ENCODE measurements at places on chromosomes 5 and 9. TPM values are rescaled to one million over a fixed set of nuclear protein-coding genes. Genes with fewer than 3 reads are reported as not detected.

- H3K27ac ChIP-seq, result no peak overlapping the region
- H3K27me3 ChIP-seq, result no peaks in the 10 kb centered on the region
These were observed 649.2 kb downstream of the EFNA5 start for GRCh38 chr5:107021575-107021974.

DNA sequence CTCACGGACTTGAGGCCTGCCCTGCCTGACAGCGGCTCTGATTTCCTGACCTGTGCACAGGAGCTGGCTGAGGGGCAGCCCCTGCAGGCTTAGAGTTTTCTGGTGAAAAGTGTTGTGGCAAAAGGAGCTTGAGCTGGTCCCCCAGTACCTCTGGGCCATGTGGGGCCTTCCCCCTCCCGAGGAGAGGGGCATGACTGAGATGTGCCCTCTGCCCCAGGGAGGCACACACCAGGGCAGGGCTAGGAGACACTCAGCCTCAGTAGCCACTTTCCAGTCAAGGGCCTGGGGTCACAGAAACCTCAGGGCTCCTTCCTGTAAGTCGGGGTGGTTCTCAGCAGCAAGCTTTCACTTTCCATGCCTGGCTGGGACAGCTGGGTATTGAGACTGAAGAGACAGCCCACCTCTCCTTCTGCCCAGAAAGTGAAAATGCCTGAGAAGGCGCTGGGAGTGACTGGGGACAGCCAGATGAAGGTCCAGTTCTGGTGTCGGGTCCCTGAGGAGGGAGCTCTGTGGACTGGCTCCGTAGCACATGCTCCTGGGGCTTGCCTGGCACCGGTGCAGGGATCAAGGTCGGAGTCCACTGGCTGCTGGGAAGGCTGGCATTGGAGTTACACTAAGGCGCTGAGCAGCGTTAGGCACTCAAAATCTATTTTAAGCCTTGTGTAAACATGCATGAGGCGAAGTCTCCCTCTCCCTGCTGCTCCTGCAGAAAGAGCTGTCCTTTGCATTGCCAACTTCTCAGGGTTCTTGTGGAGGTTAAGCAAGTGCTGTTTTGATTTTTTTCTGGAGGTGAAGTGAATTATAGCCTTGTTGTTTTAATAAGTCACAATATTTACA, 394.9 kb downstream of the GADD45G start:
- H3K27me3 ChIP-seq, result no peaks in the 10 kb centered on the region
- peak overlapping the region; percentile 80 for H3K4me3 ChIP-seq
- H3K36me3 ChIP-seq, result no peaks in the 10 kb centered on the region

- no peaks in the 10 kb centered on the region for H3K27me3 ChIP-seq
- DNase-seq, result no peak
- H3K27ac ChIP-seq, result no peak overlapping the region
- no peaks in the 10 kb centered on the region for H3K36me3 ChIP-seq
- no peaks in the 10 kb centered on the region for H3K4me1 ChIP-seq
These were observed 493.2 kb upstream of the KLF4 start for GRCh38 chr9:107982745-107983144.

DNA sequence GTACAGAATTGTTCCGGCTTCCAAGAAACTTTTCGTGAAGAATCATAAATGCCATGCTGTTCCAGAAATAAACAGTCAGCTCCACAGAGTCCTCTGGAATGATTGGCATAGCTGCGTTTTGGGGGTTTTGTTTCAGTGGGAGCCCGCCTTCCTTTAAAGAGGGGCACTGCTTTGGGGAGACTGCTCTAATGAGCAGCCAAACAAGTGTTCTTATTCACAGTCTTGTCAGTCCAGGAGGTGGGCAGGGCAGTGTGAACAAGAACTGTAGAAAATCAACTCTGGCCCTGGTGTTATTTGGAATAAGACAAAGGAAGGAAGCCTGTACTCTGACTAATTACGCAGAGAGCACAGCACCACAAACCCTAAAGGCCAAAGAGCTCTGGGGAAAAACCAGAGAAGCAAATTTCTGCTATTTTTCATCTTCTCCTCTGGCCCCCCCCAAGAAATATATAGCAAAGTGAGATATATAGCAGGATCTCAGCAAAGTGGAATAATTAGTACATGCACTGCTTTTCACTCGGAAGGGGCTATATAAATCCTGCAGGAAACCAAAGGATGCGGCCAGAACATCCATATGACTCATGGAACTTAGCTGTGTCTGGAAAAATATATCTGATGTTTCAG, 92.9 kb downstream of the GLDC start:
- no peak overlapping the region for H3K27ac ChIP-seq
- H3K27me3 ChIP-seq, result peaks cover 7% of the 10 kb centered on the region
- no peaks in the 10 kb centered on the region for H3K4me1 ChIP-seq
- DNase-seq, result no peak
- H3K36me3 ChIP-seq, result no peaks in the 10 kb centered on the region

DNA sequence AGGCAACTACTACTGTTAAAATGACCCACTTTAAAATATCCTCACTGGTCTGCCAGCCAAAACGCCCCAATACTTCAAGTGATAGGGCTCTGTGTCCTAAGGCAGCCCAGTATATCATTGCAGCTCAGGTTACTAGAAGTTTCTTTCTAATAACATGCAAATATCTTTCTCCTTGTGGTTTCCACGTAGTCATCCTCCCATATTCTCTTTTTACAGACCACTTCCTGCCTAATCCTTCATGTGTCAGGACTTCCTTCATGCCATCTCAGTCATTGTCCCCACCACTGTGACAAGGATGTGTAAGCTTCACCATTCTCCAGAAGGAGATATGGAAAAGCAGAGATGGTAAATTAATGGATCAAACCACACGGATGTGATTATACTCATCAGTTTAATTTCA, 813.7 kb downstream of the MAT2B start:
- H3K27me3 ChIP-seq, result no peaks in the 10 kb centered on the region
- no peaks in the 10 kb centered on the region for H3K36me3 ChIP-seq
- DNase-seq, result no peak
- H3K4me3 ChIP-seq, result no peak overlapping the region

DNA sequence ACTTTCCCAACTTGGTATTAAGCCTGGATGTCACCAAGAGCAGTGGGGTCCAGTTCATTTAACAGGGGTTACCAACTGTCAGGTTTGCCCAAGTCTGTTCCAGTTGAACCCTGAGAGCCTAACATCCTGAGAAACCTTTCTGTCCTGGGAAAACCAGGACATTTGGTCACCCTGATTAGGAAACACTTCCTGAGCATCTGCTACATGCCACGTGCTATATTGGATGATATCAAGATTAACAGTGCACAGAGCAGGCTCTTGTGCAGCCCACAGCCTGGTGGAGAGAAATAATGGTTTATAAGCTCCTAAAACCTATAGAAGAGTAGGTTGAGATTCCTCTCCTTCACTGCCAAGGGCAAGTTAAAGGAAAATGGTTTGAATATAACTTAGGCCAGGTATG, 102.9 kb upstream of the RAD23B start:
- H3K27ac ChIP-seq, result no peak overlapping the region
- H3K4me3 ChIP-seq, result no peak overlapping the region
- H3K36me3 ChIP-seq, result peaks cover 8% of the 10 kb centered on the region
- no peak for DNase-seq

DNA sequence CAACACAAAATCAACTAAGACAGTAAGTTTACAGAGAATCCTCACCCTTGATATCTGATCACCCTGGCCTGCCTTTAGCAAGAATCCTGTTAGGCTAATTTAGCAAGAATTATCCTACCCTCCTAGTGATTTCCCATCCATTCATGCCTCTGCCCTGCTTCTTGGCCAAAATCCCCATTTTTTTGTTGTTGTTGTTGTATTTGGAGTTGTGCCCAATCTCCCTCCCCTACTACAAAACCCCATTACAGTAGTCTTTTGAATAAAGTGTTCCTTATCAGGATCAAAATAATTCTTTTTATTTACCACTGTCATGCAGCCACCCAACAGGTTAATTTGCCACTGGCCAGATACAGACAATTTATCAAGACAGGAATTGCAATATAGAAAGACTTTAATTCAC, 58.5 kb upstream of the CLINT1 start:
- no peak overlapping the region for H3K4me3 ChIP-seq
- H3K27ac ChIP-seq, result no peak overlapping the region
- no peak for DNase-seq

DNA sequence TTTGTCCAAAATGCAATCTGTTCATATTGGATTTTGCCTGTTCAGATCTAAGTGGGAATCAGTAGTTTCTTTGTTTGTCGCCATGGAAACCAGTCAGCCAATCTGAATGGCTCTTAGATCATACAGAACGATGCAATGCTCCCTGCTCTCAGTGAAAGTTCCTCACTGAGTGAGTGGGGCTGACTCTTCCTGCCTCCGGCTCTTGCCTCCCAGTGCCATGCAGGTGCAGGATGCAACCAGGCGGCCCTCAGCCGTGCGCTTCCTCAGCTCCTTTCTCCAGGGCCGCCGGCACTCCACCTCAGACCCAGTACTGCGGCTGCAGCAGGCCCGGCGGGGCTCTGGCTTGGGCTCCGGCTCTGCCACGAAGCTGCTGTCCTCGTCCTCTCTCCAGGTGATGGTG, at the start of gene PTPDC1:
PTPDC1 (plus strand) TSS at position 151 of the 400 bp plus-strand sequence; CDS start at position 218, 67 bp downstream.
- H3K4me3 ChIP-seq, result no peak within 1 kb of the TSS
- H3K36me3 ChIP-seq, result no peaks in the 10 kb centered on the region
- no peaks in the 10 kb centered on the region for H3K27me3 ChIP-seq
- no peak for DNase-seq

GRCh38 chr5:137453483-137454080, 45.5 kb downstream of the SPOCK1 start:
- DNase-seq, result no peak
- peaks cover 8% of the 10 kb centered on the region for H3K27me3 ChIP-seq
- no peak overlapping the region for H3K27ac ChIP-seq
- no peaks in the 10 kb centered on the region for H3K4me1 ChIP-seq
- H3K36me3 ChIP-seq, result no peaks in the 10 kb centered on the region
- no peak overlapping the region for H3K4me3 ChIP-seq

DNA sequence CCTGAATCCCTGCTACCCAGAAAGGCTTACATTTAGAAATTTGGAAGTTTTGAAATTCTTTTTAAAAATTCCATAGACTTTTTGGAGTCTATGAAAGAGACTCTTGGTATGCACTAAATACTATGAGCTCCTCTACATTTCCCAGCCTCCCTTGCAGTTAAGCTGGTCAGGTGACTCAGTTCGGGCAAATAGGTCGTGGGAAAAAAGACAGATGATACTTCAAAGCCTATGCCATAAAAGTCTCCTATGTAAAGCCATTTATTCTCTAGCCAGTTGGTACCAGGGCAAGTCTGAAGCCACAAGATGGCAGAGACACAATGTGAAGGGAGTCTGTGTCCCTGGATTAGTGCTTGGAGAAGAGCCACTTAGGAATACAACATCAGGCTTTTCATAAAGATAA, 101.8 kb downstream of the BOD1 start:
- H3K4me3 ChIP-seq, result no peak overlapping the region
- no peaks in the 10 kb centered on the region for H3K36me3 ChIP-seq
- no peaks in the 10 kb centered on the region for H3K4me1 ChIP-seq
- DNase-seq, result no peak

- peaks cover 34% of the 10 kb centered on the region for H3K27me3 ChIP-seq
- H3K4me3 ChIP-seq, result no peak overlapping the region
- no peak for DNase-seq
- peaks cover 5% of the 10 kb centered on the region for H3K4me1 ChIP-seq
- no peak overlapping the region for H3K27ac ChIP-seq
These were observed 21.2 kb upstream of the PANK3 start for GRCh38 chr5:168600409-168600808.

DNA sequence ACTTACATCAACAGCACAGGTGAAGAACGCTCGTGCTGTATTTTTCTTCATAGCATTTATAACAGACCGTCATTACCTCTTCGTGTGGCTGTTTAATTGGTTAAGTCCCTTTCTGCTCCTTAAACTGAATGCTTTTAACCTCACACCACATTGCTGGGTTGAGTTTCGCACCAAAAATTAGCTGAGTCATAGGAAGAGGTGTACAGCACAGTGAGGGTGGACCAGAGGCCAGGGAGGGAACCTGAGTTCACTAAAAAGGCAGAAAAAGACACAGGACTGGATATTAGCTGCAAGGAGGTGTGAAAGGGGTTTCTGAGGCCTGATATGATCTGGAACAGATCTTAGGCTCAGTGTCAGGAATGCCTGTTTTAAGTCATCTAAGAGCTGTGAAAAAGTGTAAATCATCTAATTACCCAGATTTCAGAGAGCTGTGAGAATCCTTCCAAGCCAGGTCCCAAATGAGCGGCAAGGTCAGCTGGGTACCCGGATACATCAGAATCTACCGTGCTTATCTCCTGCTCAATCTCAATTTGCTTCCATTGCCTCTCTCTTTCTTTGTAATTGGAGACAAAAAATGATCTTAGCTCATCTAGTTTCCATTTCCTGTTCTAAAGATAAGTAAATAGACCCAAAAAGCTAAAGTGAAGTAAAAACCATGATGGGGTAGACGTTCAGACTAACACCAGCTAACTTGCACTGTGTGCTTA, 7.1 kb upstream of the CFAP90 start:
- H3K4me1 ChIP-seq, result peaks cover 19% of the 10 kb centered on the region
- no peak overlapping the region for H3K27ac ChIP-seq
- H3K36me3 ChIP-seq, result no peaks in the 10 kb centered on the region
- no peak for DNase-seq

GRCh38 chr9:34555002-34555348, 32.2 kb upstream of the ENHO start:
- DNase-seq, result no peak
- H3K36me3 ChIP-seq, result no peaks in the 10 kb centered on the region
- no peak overlapping the region for H3K27ac ChIP-seq
- no peaks in the 10 kb centered on the region for H3K4me1 ChIP-seq
- H3K4me3 ChIP-seq, result no peak overlapping the region

GRCh38 chr5:116518423-116518822, 56.2 kb downstream of the SEMA6A start:
- H3K36me3 ChIP-seq, result no peaks in the 10 kb centered on the region
- no peaks in the 10 kb centered on the region for H3K4me1 ChIP-seq
- no peaks in the 10 kb centered on the region for H3K27me3 ChIP-seq

- H3K4me3 ChIP-seq, result no peak overlapping the region
- no peak overlapping the region for H3K27ac ChIP-seq
- no peaks in the 10 kb centered on the region for H3K4me1 ChIP-seq
- peak; percentile 19 for DNase-seq
- H3K27me3 ChIP-seq, result peaks cover 18% of the 10 kb centered on the region
- H3K36me3 ChIP-seq, result no peaks in the 10 kb centered on the region
These were observed 21.0 kb upstream of the SCGB3A2 start for GRCh38 chr5:147857302-147858129.

- peaks cover 6% of the 10 kb centered on the region for H3K27me3 ChIP-seq
These were observed 261.1 kb upstream of the IRX4 start for GRCh38 chr5:2143646-2144353.

DNA sequence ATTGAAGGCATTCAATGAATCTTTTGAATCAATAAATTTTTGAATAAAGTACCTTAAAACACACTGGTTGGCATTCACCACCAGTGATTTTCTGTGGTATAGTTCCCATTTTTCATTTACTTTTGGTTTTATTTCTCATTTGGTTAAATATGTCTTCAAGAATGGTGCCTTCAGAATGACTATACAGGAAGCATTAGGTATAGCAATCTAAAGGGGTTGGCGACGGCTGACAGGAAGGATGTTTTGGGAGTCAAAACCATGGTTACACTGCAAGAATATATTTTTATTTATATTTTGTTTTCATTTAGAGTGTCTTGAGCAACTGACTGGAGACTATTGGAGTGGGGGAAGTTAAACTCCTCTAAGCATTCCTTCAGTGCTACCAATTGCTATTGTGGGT, 235.7 kb downstream of the HTR1A start:
- DNase-seq, result no peak
- no peaks in the 10 kb centered on the region for H3K36me3 ChIP-seq
- no peak overlapping the region for H3K4me3 ChIP-seq
- H3K27me3 ChIP-seq, result no peaks in the 10 kb centered on the region

EGFL7 gene
- total RNA-seq, result 0.93 TPM

GPX8 gene
- not detected for total RNA-seq

ANGPTL2 gene
- total RNA-seq, result not detected

ANKRD18A gene
- total RNA-seq, result 8.4 TPM

ALDOB gene
- total RNA-seq, result not detected

RHOBTB3 gene
- total RNA-seq, result 1.3 TPM

SNCAIP gene
- not detected for total RNA-seq

HTR4 gene
- total RNA-seq, result not detected
